ENCODE measurements at places on chromosomes 3 and 15.

- no peak for DNase-seq
Observed at GRCh38 chr15:77578641-77579372, 53.9 kb downstream of the LINGO1 start.

- no peak for DNase-seq
Observed at GRCh38 chr3:90102146-90102545, 994.7 kb downstream of the EPHA3 start.

DNA sequence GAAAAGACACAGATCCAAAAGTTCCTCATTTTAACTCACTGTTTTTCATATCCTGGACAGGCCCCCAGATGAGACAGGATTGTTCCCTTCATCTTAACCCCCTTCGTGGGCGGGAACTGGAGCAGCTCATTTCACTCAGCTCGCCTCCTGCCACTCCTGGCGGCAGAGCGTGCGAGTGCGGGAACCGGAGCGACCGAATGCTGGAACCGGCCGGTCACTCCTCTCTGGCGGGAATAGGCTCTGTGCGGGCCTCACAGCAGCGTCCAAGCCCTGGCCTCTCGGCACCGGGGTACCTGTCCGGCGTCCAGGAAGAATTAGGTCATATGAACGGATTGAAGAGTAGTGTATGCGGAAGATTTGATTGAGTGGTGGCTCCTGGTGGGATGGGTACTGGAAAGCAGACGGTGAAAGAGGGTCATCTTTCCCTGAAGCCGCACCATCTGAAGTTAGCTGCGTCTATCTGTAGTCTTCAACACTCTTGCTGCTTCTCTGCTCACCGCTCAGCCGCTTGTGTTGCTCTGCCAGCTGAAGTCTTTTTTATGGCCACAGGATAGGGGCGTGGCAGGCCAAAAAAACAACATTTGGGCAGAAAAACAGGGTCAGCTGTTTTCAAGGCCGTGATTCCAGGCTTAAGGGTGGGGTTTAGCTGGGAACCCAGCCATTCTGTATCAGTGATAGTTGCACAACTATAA, 42.3 kb upstream of the FXR1 start:
- no peak for DNase-seq

GRCh38 chr15:92655178-92655995, at the start of gene FAM174B:
TSS of gene FAM174B (minus strand) at chr15:92655775.
- no peak for DNase-seq

DNA sequence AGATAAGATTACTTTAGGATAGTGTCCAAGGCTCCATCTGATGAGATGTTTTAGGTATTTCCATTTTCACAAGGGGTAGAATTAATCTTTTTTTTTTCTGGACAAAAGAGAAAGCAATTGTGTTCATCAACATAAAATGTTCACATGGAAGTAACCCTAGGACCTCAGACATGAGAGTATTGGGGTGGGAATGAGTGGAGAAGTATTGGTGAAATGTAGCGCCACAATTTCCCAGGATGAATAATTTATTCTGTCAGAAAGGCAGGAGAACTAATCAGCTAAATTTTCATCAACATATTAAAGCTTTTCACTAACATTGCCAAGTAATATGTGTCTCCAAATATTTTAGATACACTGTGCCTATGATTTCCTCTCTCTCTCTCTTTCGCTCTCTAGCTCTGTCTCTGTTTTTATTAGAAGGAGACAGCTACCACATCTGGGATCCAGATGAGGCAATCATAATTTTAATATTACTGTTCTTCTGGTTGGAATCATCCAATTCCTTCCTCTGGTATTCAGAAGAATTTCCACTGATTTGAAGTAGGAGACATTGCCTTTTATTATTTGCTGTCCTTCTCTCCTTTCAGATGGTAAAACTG, 21.6 kb upstream of the ZNF280D start:
- DNase-seq: no peak

GRCh38 chr3:185103359-185104127, 49.3 kb downstream of the C3orf70 start:
- DNase-seq: no peak

DNA sequence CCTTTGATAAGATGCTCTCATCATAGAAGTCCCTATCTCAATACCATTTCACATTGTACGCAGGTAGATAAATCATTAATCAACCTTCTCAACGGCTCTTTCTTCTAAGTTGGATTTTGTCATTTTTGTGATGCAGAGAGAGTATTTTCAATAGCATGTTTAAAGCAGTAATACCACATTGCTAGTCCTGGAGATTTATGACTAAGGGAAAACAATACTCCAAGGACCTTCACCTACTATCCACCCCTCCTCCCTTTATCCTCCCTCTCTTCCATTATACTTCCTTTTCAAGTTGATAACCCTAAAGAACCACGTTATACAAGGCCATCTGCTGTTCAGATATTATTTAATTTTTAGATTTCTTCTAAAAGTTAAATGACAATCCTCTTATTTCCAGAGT, 65.3 kb upstream of the CHMP2B start:
- no peak for DNase-seq

- no peak for DNase-seq
Observed at GRCh38 chr15:97684249-97684648, 276.3 kb upstream of the ARRDC4 start.

- DNase-seq: no peak
Observed at GRCh38 chr3:134737516-134737915, 57.5 kb upstream of the EPHB1 start.

GRCh38 chr3:97360804-97361203, 403.8 kb upstream of the ARL6 start:
- DNase-seq: no peak

GRCh38 chr15:77992356-77993222, 84.9 kb downstream of the TBC1D2B start:
- DNase-seq: no peak

DNA sequence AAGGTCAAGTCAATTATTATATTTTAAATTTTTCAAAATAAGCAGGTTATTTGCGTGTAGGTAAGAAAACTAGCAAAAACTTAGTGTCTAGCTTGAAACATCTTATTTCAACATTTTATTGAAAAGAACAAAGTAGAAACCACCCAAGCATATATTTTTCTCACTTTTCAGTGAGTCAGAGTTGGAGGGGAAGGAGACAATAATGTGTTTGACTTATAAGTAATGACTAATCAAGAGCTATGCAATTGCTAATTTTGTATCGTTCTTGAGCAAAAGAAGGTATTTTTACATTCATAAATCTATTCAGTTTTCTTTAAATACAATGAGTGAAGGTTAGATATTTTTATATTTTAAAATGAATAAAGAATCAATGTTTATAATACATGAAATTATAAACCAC, 54.4 kb upstream of the P2RY1 start:
- no peak for DNase-seq

All from skeletal muscle cell (primary cell).